ENCODE measurements at places on chromosomes 3 and 15.
A peak's percentile ranks its signal among the peaks of the same experiment; 100 is the strongest.

- H3K4me1 ChIP-seq: peaks cover 23% of the 10 kb centered on the region
- H3K27me3 ChIP-seq: peaks cover 27% of the 10 kb centered on the region
- H3K36me3 ChIP-seq: no peaks in the 10 kb centered on the region
- no peak overlapping the region for H3K27ac ChIP-seq
- H3K4me3 ChIP-seq: no peak overlapping the region
- DNase-seq: no peak
Observed at GRCh38 chr3:138078096-138078495, 37.3 kb downstream of the DZIP1L start.

DNA sequence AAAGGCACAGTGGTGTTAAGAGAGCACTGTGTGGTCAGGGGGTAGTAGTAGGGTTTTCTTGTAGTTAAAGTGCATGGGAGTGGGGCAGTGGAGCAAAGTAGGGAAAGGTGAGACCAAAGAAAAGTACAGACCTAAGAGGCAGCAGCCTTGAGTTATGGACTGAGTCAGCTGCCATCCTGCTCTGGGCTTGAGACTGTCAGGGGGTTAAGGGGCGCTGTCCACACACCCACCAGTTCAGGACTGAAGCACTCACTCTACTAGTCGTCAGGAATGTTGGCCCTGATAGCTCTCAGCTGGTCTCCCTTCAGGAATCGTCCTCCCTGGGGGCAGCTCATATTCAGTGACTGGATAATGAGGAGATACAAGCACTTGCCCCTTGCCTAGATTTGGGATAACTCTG is 7.9 kb downstream of the CCR4 start:
- peaks cover 23% of the 10 kb centered on the region for H3K4me1 ChIP-seq
- peaks cover 7% of the 10 kb centered on the region for H3K36me3 ChIP-seq
- no peak overlapping the region for H3K27ac ChIP-seq
- no peak for DNase-seq
- H3K4me3 ChIP-seq: no peak overlapping the region

DNA sequence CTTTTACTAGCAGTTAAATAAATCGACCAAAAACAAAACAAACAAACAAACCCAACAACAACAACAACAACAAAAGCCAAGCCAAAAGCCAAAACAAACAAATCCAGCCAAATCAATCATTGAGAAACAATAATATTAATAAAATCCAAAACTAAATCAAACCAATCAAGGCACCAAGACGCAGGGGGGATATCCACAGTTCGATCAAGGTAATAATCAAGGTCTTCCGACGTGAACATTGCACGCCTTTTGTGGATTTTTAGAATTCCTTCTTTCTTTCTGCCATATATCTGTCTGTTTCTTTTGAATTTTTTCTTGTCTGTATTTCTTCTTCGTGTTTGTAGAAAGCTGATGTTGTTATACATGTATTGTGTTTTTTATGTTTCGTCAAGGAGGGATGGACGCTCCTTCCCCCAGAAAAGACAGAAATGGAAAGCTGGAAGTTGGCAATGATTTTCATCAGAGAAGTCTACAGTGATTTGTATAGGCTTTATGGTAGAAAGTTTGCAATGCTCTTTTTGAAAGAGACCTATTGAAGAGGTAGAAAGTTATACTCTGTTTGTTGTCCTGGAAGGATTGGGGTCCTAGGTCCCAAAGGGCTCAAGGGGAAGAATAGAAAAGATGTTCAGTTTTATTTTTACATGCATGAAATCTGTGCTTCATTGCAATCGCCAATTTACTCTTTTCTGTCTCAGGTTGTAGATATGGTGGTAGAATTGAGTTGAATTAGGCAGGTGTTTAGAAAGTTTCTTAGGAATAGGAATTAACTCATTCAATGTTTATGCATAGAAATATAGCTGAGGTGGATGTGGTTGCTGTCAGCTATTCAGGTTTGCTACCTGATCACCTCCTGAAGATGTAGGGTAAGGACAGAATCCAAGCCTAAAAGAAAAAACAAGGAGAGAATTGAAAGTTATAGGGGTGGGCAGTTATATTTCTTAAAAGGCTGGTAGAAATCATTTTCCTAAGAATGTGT is 1.2 kb downstream of the ARPP21 start:
- no peak for DNase-seq
- H3K4me1 ChIP-seq: peaks cover 5% of the 10 kb centered on the region
- H3K4me3 ChIP-seq: peak overlapping the region; percentile 34
- H3K27me3 ChIP-seq: peaks cover 50% of the 10 kb centered on the region

DNA sequence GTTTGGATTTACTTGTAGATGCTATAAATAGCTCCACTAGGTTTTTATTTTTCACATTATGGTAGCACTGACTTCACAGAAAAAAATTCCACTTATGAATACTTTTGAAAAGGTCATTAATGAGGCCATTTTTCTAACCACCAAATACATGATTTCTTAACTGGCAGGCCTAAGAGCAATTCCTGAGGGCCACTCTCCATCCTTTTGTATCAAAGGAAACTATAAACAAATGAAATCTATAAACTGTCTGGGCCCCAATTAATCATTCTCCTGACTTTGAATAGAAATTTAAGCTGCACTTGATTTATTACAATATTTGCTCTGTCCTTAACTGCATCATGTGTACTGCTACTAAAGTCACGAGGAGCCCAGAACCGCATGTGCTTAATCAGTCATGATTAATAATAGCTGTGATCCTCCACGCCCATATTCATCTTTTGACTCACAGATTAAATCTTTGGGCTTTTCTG is 25.1 kb upstream of the MTMR10 start:
- H3K4me3 ChIP-seq: no peak overlapping the region
- H3K27ac ChIP-seq: no peak overlapping the region
- no peak for DNase-seq
- no peaks in the 10 kb centered on the region for H3K27me3 ChIP-seq
- H3K36me3 ChIP-seq: peaks cover 10% of the 10 kb centered on the region

- H3K4me1 ChIP-seq: peaks cover 6% of the 10 kb centered on the region
- no peaks in the 10 kb centered on the region for H3K27me3 ChIP-seq
- no peak for DNase-seq
- H3K36me3 ChIP-seq: no peaks in the 10 kb centered on the region
Observed at GRCh38 chr3:57956833-57957174, 51.4 kb upstream of the FLNB start.
